Calu3 (cell line): ENCODE measurements at places on chromosomes 5 and 9. TPM values are rescaled to one million over a fixed set of nuclear protein-coding genes. Genes with fewer than 3 reads are reported as not detected.

AQP3 gene
- total RNA-seq, result 4.6 and 10.4 TPM in 2 replicates

REEP2 gene
- 2.5 and 2.7 TPM in 2 replicates for total RNA-seq

PCDH1 gene
- total RNA-seq, result 146 and 167 TPM in 2 replicates

DNA sequence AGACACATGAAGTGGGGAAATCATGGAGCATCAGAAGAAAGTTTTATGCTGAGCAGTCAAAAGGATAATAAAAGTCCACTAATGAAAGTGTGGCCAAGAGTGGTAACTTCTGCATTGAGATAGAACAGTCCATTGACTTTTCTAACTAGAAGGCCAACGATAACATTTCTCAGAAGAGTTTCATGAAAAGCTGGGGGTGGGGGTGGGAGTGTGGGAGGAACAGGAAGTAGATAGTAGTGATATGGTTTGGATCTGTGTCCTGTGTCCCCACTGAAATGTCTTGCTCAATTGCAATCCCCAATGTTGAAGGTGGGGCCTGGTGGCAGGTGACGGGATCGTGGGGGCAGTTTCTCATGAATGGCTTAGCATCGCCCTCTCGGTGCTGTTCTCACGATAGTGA lies 36.2 kb upstream of the SNAPC3 start:
- H3K36me3 ChIP-seq, result no peaks in the 10 kb centered on the region
- no peak overlapping the region for H3K4me3 ChIP-seq
- no peak overlapping the region for H3K27ac ChIP-seq
- no peaks in the 10 kb centered on the region for H3K4me1 ChIP-seq

DNA sequence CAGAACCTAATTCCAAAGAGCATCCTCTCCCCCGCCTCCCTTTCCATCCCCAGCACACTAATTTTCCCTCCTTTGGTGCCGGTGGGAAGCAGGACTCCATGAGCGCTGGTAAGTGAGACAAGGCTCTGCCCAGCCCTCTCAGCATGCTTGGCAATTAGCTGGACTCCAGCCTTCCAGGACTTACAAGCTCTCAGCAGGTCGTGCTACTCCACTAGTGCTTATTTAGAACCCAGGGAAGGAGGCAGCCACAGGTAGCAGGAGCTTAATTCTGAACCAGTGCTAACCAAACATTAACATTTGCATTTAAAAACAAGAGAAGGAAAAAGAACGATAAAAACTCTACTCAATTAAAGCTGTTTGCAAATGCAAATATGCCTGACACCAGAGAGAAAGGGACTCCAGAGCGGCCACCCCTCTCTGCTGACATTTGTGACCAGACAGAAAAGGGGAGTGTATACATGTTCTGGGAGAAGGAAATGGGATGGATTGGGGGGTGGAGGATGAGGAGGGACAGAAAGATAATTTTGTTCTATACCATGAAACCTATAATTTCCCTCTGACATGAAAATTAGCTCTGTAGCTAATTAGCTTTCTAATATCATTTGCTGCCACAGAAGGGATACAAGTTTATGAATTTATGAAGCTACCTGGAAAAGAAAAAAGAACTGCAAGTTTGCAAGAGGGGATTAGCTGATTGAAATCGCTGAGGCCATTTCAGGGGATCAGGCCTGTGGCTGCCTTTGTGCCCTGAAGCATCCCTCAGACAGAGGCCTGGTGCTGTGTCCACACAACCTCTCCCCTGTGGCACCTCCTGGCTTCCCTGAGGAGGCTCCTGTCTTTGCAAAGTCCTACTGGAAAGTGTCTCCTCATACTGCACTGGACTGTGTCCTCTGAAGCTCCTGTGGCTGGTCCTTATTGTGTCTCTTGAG lies 266.3 kb downstream of the SEC61B start:
- DNase-seq, result no peak
- H3K4me3 ChIP-seq, result no peak overlapping the region
- no peaks in the 10 kb centered on the region for H3K4me1 ChIP-seq
- no peaks in the 10 kb centered on the region for H3K36me3 ChIP-seq
- no peak overlapping the region for H3K27ac ChIP-seq
